Stimulated activated CD8-positive, alpha-beta memory T cell treated with anti-CD3 and anti-CD28 coated beads, Interleukin-2, amount 100 ng/mL, for 1 hour (primary cell): ENCODE measurements at places on chromosomes 7 and 10.

DNA sequence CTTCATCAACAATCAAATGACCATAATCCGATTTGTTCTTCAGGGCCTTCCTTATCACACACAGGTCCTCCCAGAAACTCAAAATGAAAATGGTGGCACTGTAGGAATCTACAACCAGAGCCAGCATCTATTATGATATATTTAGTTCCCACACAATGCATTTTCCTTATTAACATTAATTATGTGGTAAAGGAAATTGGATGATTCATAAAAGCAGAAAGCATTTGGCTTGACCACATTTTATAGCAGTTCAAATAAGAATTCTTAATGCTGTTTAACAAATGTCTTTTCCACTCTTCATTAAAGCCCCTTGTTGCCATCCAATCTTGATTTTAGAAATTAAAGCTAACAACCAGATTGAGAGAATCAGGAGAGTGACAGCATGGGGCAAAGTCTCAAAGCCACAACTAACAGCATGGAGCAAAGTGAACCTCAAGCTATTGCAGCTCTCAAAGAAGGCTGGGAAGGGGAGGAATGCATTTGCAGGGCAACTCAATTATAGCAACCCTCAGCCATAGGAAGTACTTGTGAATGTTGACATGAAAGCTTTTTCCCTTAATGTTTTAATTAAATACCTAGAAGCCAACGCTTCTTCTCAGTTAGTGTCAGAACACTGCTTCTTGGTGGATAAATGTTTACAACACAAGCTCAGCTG is 549.1 kb downstream of the NXPH1 start:
- DNase-seq = no peak

DNA sequence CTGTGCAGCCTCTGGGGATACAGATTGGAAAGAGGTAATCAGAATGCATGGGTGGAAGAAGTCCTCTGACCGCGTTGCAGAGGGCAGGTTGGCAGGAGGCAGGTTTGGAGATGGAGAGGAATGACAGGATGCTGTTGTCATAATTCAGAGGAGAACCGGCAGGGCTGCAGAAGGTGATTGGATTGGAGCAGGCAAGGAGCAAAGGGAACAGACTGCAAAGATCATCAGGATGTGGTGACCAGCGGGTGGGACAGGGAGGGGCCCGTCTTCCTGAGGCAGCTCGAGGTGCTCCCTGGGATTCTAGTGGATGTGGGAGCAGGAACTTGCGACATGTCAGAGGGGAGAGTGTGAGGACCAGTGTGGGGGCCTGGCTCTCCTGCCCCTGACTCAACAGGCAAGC is 78.5 kb upstream of the PPIF start:
- no peak for DNase-seq

DNA sequence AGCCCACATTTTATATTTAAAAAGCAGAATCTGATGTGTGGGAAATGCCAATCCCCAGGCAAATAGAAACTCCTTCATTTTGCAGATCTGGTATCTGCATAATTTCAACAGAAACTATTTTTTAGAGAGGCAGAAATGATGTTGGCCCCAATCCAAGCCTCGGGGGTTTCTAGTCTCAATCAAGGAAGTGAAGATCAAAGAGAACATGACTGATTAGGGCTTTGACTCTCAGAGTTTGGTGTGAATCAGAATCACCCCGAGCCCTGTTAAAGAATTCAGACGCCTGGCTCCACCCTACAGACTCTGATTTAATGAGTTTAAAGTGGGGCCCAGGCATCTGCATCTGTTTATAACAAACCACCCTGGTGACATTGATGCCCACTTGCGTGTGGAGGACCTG is 36.7 kb upstream of the UBE2H start:
- no peak for DNase-seq

GRCh38 chr10:117138838-117139580 is 939 bp upstream of the VAX1 start:
- no peak for DNase-seq

DNA sequence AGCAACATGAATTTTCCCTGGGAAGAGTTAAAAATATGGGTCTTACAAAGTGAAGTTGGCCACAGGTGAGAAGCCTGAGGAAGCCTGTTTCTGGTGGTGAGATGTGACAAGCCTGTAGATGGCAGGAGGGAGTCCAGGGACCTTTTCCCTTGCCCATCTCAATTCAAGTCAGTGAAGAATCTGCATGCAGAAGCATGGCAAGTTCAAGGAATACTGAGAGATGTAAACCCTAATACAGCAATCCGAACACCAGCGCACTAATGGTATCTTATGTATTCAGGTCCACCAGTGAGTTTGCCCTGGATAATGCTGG is 73.6 kb downstream of the RHOBTB1 start:
- DNase-seq = no peak
